ENCODE measurements at places on chromosomes 4 and X.

- no peak for DNase-seq
Observed at GRCh38 chr4:142034101-142034500, 397.7 kb downstream of the IL15 start.

DNA sequence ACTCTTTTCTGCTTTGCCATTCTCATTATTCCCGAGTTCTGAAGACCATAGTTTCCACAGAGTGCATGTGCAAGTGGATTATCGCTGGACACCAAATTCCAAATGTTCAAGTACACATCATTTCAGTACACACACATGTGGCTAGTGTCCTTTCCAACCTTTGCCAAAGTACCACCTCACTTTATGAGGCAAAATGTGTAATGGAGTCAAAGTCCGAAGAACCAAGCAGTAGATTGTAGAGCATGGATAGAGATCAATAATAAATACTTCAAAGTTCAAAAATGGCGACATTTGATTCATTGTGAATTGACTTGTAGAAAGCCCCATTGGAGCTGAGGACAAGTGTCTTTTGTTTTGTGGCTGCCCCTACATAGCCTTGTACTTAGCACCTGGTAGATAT, 115.6 kb downstream of the TMEM164 start:
- no peak for DNase-seq

- no peak for DNase-seq
Observed at GRCh38 chr4:75037252-75037651, 104.3 kb downstream of the PARM1 start.

GRCh38 chr4:92825256-92825655, 521.5 kb downstream of the GRID2 start:
- no peak for DNase-seq

DNA sequence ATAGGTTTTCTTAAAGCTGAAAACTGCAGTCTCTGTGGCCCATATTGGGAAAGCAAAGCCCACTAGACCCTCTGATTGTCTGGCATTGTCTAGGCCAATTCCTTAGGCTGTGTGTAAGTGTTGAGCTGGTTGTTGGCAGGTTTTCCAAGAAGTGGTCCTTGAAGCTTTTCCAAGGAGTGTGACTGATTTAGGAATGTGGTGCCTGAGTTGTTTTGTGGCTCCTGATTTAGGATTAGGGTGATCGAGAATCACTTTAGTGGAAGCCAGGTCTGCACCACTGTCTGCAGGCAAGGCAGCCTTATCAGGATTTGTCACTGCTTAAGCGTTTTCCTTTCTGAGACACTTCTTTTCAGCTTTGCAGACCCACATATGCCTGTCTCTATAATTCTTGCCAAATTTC, 339.0 kb upstream of the DDX53 start:
- DNase-seq: no peak

- DNase-seq: no peak
Observed at GRCh38 chrX:110153896-110154295, 151.0 kb downstream of the TMEM164 start.

DNA sequence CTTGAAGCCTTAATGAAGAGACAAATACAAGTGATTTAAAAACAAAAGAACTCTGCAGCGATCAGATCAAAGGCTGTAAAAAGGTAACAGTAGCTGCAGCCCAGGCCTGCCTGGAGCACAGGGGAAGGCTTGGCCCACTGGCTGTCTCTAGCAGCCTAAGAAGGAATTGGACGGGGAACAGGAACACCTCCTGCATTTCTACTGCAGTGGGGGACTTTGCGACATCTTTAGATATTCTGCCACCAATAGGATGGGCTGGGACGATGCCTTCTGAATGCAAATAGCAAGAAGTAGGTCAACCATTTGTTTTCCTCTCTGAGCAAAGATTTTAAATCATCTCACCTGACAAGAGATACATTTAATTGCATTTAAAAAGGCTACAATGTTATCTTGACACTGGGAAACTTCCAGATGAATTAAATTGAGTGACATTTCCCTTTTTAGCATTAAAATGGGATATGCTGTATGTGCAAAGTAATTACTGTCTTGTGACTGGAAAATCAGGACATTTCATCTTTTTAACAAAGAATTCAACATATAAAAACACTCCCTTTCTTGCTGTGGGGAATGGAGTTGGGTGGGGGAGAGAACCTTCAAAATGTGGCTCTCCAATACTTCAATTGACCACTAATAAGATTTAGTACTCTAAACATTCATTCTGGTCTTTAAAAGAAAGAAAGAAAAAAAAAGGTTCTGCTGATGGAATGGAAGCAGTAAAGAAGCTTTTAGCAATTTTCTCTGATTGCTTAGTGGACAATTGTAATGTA, 70.0 kb downstream of the NYX start:
- no peak for DNase-seq

DNA sequence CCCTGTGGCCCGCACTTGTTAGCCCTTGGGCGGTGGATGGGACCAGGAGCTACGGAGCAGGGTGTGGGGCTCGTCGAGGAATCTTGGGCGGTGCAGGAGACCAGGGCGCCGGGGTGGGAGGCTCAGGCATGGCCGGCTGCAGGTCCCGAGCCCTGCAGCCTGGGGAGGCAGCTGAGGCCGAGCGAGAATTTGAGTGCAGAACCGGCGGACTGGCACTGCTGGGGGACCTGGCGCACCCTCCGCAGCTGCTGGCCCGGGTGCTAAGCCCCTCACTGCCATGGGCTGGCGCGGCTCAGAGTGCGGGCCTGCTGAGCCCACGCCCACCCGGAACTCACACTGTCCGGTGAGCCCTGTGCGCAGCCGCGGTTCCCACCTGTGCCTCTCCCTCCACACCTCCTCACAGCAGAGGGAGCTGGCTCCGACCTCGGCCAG, 73.6 kb upstream of the TLL1 start:
- DNase-seq: no peak

GRCh38 chr4:15955670-15956069, 7.3 kb downstream of the FGFBP2 start:
- DNase-seq: no peak

- DNase-seq: no peak
Observed at GRCh38 chr4:110096405-110096804, 102.0 kb downstream of the ELOVL6 start.

DNA sequence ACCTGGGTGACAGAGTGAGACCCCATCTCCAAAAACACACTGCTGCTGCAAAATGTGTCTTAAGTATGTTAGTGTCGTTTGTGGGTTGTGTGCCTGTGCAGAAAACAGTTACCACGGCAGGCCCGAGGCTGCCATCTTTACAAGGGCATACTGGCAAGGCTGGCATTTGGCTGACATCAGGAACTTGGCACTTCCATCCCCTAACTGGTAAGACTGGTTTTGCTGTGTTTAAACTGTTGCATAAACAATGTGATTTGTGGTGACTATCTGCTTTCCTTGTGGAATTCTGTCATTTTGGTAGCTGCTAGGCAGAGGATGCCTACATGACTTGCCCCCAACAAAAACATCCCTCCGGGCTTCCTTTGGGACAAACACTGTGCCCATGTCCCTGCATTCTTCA, 12.3 kb downstream of the LRP2BP start:
- no peak for DNase-seq

GRCh38 chr4:110371016-110371770, 104.8 kb upstream of the ENPEP start:
- no peak for DNase-seq

- no peak for DNase-seq
Observed at GRCh38 chrX:9786798-9787635, 788 bp downstream of the SHROOM2 start.

- DNase-seq: no peak
Observed at GRCh38 chr4:1136048-1136447, 22.7 kb upstream of the RNF212 start.

GRCh38 chr4:184588893-184589292, 60.4 kb downstream of the CASP3 start:
- DNase-seq: no peak

DNA sequence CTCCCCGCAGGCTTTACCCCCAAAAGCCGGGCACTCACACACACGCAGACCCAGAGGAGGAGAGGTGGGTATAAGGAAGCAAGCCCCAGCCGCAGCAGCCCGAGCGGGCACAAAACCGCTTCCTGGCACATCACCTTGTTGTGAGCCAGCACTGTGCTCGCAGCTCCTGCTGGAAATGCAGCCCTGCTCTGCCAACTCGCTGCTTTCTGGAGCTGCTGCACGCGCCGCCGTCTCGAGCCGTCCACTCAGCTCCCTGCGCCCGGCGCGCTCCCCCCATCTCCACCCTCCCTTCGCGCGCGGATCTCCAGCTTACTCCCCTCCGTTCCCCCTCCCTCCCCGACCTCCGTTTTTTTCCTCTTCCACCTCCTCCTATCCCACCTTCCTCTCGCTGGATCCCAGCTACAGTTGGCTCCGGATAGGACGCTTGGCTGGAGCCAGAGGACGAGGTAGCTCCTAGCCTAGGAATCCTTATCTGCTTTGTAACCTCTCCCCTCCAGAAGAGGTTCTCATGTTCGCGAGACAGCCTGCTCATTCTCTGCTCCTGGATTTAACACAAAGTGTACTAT, at the start of gene SPOCK3:
SPOCK3 (minus strand) TSS at position 179 of the 566 bp plus-strand sequence.
- no peak for DNase-seq
